ENCODE measurements at places on chromosomes 7 and 10. TPM values are rescaled to one million over a fixed set of nuclear protein-coding genes. Genes with fewer than 3 reads are reported as not detected.

Gene CCDC172
- not detected for total RNA-seq

Gene OR2A12
- total RNA-seq = not detected

Gene CTNNA3
- total RNA-seq = not detected

Gene SLC26A5
- total RNA-seq = not detected

Gene PALD1
- 1.6 TPM for total RNA-seq

Gene BBS9
- total RNA-seq = 2.5 TPM

Measured in A375 (cell line).